Activated T-cell treated with anti-CD3 and anti-CD28 coated beads, Interleukin-2, amount 50 U/mL, for 48 hours (primary cell): ENCODE measurements at places on chromosomes 2 and 18.

DNA sequence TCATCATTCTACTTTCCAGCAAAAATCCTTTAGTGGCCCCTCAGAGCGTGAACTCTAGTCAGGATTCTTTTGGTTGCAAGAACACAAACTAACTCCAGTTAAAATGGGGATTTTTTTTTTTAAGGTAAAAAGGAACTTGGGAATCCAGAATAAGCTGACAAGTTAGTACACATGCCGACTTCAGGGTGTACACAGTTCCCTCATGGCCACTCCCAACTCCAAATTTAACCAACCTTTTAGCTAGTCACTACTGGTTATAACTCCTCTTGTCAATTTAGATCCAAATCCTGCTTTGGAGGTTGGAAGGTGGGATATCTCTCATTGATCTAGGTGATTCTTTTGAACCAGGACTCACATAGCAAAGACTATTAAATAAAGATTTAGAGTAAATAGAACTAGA is 5.0 kb upstream of the PGAP1 start:
- no peak for DNase-seq

- no peak for DNase-seq
Observed at GRCh38 chr2:2660789-2661355, 329.8 kb upstream of the MYT1L start.

GRCh38 chr2:111042772-111043771 is 77.6 kb upstream of the BCL2L11 start:
- DNase-seq: peak; percentile 55

DNA sequence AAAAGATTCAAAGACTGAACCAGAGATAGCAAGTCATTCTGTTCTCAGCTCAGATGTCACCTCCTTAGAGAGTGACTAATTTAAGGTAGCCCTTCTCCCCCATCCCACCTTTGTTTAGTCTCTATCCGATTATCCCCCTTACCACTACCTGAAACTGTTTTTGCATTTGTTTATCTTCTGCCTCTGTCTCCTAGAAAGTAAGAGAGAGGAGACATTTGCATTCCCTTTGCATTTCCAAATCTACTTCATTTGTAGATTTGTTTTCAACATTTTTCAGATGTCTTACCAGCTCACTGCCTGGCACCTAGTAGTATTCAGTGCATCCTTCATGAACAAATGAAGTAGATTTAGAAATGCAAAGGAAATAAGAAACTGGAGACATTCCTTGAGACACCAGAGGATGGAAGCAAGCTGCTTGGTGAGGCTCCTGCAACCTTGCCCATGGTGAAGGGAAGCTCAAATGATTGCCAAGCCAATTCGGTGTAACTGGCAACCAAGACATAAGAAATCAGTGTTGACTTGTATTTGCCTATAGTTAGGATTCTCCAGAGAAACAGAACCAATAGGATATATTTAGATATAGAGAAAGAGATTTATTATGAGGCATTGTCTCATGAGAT is 385.7 kb downstream of the STK39 start:
- no peak for DNase-seq

- DNase-seq: no peak
Observed at GRCh38 chr2:24123922-24124580, 782 bp downstream of the FAM228B start.

- DNase-seq: no peak
Observed at GRCh38 chr2:173056705-173057364, 18.8 kb upstream of the MAP3K20 start.

DNA sequence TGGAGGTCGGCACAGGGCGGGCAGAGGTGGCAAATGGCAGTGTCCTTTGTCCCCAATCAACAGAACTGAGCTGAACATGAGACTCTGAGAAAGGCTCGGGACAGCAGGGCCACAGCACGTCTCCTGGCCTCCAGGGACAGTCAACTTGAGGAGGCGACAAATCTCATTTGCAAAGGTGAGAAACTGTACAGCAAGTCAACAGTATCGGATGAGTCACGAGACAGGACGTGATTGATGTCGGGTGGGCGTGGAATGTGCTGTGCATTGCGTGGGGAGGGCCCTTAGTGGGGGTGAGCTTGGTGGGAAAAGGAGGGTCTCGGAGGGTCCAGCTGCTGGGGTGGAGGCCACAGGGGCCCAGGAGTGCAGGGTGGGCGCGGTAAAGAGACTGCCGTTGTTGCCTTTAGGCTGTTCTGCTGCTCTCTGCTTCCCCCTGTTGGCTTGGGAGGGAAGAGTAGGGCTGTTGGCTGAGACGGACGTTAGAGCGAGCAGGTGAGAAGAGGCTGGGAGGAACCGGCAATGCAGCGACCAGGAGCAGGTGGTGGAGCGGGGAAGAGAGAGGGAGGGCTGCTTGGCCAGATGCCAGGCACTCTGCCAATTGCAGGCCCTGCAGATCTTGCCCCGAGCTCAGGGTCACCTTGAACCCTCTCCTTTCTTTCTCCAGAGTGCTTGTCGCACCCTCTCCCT is 164.3 kb downstream of the BCL2 start:
- peak; percentile 90 for DNase-seq
